Activated naive CD4-positive, alpha-beta T cell treated with Interleukin-2 at 50 U/mL for 16 hours (primary cell): ENCODE measurements at places on chromosomes 3 and 15.

GRCh38 chr15:45670091-45670490 is 35.3 kb downstream of the SQOR start:
- no peak for DNase-seq

- DNase-seq = no peak
These were observed 64.3 kb downstream of the OXSM start for GRCh38 chr3:25854214-25854613.

DNA sequence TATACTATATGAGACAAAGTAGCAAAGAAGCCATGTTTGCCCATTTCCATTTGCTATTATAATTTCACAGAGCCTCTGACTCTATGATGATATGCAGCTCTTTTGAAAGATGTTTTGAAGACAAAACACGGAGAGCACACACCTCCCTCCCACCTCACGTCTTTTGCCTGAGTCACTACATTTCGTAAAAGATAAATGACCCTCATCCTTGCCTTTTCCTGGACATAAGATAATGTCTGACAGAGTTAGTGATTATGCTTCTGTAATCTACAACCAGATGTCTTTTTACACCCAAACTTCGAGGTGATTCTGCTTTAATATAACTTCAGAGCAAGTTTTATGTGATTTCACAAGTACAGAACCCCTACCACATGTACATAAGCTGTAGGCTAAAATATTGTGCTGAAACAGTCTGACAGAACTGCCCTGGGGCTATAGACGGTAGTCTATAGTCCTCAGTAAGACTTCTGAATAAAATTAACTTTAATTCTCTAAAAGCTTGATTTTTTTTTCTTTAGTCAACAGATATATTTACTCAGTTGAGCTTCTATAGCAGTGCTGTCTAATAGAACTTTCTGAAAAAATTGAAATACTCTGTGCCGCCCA is 99.9 kb downstream of the CD200R1L start:
- DNase-seq = no peak

GRCh38 chr3:52874160-52874701 is 23.1 kb downstream of the STIMATE start:
- DNase-seq = no peak

GRCh38 chr3:48151807-48152427 is 36.3 kb downstream of the CDC25A start:
- no peak for DNase-seq

DNA sequence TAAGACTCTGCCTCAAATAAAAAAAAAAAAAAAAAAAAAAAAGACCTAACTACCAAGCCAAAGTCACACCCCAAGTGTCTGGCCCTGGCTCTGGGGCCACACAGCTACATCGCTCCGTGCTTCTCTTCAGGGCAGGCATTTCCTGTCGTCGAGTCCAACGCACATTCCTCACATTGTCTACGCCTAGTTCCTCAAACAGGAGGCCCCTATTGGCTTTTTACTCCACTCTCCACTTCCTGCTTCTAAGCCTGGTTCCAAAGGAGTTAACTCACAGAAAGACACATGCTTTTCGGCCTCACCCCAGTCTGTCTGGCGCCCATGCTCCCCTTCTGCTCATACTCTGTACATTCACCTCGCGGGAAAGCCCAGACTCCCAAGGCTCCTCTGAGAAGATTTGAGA is 28.8 kb downstream of the KNG1 start:
- no peak for DNase-seq

DNA sequence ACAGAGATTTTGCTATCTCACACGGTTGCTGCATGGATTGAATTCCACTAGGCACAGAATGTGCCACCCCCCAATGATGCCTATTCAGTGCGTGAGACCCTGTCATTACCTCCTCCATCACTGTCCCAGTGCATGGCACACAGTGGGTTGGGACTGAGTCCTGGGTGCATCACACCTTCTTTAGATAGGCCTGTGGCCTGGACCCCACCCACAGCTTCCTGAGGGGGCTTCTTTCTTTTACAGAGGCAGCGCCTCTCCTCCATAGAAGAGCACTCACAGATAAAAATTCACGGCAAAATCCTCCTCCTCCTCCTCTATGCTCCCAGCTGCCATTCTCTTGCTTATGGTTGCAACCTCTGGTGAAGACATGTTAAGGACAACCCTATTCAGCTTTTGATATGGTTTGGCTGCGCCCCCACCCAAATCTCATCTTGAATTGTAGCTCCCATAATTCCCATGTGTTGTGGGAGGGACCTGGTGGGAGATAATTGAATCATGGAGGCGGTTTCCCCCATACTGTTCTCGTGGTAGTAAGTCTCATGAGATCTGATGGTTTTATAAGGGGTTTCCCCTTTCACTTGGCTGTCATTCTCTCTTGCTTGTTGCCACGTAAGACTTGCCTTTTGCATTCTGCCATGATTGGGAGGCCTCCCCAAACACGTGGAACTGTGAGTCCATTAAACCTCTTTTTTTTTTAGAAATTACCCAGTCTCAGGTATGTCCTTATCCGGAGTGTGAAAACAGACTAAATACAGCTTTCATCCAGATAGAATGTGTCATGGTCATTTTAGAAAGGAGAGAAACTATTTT is 147.6 kb downstream of the KLF13 start:
- peak; percentile 42 for DNase-seq

DNA sequence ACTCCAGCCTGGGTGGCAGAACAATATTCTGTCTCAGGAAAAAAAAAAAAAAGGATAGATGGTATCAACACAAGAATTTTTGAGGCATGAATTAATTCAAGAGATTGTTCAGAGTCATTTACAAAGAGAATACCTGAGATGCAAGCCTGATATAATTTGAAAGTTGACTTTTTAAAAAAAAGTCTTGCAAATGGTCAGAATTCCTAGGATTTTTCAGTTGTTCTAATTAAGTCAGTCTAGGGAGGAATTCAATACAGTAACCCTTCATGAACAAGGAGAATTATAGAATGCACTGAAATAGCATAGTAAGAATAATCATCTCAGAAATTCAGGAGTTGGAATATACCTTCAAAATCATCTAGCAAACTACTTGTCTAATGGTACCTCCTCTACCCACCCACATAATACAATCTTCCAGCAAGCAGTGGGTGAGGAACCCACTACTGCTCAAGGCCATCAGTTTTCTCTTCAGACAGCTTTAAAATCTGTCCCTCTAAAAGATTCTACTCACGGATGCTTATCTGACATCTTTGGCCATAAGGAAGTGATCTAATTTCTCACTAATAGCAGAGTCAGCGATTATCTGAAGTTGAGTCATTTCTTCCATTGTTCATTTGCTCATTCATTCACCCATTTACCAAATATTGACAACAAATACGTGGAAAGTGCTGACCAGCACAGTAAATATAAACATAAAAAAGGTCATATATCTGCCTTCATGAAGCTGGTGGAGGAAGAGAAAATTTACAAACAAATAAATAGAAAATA is 159.6 kb downstream of the GREM1 start:
- DNase-seq = no peak

DNA sequence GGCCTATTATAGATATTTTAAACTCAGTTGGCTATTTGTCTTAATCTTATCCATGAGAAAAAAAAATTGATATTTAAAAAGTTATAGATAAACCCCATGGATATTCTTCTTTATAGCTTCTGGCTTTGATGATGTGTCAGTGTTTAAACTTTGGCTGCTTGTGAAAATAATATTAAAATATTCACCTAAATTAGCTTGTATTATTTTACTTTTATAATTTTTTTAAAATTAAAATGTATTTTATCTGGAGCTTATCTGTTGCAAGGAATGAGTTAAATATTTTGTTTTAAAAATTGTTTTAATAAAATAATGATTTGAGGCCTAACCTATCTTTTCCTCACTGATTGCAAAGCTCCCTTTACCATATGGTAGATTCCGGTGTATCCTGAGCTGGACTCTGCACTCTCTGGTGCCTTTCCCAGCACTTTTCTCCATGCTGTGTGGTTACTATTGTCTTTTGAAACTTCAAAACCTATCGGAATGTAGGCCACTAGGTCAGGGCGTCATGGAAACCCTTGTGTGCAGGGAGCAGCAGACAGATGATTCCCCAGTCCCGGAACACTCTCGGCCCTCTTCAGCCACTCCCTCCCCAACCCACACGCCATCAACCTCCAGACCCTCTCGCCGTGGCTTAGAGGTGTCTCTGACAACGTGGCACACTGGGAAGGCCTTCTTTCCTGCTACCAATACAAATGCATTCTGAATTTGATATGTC is 252.3 kb upstream of the ATP10A start:
- DNase-seq = no peak

- DNase-seq = no peak
These were observed 46.4 kb upstream of the PHLDB2 start for GRCh38 chr3:111812701-111813100.

DNA sequence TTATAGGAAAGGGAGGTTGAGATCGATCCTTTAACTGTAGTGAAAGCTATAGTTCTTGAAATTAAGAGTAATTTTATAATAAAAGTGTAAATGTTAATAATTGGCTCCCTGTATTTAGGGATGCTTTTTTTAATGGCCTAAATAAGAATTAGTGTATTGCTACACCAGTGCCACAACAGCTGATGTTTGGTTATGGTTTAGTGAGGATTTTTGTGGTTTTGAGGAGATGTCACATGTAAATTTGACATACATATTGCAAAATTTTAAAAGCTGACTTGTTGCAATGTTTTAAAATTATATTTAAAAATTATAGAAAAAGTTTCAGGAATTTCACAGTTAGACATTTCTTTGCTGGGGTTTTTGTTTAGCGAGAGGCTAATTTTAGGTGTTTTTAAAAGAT is 3.9 kb downstream of the TSC22D2 start:
- DNase-seq = no peak

GRCh38 chr3:21645121-21645897 is 105.7 kb downstream of the ZNF385D start:
- no peak for DNase-seq

- DNase-seq = no peak
These were observed 675 bp downstream of the TSEN2 start for GRCh38 chr3:12484983-12485327.

DNA sequence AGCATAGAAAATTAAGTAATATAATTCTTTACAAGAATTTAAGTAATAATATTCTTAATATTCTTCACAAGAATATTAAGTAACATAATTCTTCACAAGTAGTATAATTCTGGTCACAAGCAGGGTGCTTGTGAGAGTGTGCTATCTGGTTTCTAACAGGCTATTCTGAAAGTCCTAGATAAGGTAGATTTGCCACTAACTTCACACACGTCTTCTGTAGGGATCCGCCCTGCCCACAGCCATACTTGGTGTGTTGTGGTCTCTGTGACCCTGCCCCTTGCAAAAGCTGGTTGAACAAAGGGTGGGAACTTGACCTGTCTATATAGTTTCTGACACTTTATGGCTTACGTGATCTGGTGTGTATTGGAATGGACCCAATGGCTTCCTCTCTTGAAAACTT is 253.4 kb upstream of the MDFIC2 start:
- no peak for DNase-seq

- peak; percentile 49 for DNase-seq
These were observed 12.4 kb downstream of the KLF13 start for GRCh38 chr15:31338879-31339557.

DNA sequence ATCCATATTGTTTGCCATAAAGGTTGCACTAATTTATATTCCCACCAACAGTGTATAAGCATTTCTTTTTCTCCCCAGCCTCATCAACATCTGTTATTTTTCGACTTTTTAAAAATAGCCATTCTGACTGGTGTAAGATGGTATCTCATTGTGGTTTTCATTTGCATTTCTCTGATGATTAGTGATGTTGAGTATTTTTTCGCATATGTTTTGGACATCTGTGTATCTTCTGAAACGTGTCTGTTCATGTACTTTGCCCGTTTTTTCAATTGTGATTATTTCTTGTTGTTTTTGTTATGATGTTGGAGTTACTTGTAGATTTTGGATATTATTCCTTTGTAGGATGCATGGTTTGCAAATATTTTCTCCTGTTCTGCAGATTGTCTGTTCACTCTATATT is 46.5 kb downstream of the TP63 start:
- no peak for DNase-seq

- no peak for DNase-seq
These were observed 28.5 kb downstream of the ACKR4 start for GRCh38 chr3:132625613-132626012.
